ENCODE measurements at places on chromosomes 11 and 22. TPM values are rescaled to one million over a fixed set of nuclear protein-coding genes. Genes with fewer than 3 reads are reported as not detected.

GRCh38 chr11:123729602-123730001, 11.9 kb downstream of the ZNF202 start:
- DNase-seq, result no peak

CLCF1 gene
- 12.0 TPM for total RNA-seq

BLID gene
- 19.0 TPM for total RNA-seq

PGA4 gene
- 1.3 TPM for total RNA-seq

Measured in aorta (tissue), 5 donors.